ENCODE measurements at places on chromosomes 5 and 9.

GRCh38 chr5:156411185-156411613 is 84.2 kb downstream of the SGCD start:
- DNase-seq: peak; percentile 89

DNA sequence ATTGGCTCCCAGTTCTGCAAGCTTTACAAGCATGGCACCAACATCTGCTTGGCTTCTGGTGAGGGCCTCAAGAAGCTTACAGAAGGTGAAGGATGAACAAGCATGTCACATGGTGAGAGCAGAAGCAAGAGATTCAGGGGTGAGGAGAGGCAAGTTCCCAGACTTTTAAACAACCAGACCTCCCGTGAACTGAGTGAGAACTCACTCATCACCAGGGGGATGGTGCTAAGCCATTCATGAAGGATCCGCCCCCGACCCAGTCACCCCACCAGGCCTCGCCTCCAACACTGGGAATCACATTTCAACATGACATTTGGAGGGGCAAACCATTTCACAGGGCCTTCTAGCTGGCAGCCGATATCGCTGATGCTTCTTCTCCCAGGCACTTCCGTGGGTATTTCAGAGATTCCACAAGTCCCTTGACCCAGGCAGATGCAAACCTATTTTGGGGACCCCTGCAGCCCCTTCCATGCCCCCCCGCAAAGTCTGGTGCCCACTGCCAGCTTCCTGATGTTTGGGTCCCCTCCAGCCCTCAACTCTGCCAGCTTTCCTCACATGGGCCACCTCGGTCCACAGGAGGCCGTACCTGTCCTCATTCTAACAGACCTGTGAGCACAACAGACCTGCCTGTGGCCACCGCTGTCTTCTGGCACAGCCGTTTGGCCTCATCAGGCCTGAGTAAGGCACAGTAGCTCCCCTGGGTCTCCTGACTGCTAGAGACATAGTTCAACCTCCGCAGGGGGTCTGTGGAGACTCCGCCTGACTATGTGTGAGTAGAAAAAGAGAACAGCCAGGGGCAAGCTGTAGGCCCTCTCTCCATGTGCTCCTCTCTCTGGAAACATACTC is 60.7 kb upstream of the ANGPTL2 start:
- DNase-seq: no peak

DNA sequence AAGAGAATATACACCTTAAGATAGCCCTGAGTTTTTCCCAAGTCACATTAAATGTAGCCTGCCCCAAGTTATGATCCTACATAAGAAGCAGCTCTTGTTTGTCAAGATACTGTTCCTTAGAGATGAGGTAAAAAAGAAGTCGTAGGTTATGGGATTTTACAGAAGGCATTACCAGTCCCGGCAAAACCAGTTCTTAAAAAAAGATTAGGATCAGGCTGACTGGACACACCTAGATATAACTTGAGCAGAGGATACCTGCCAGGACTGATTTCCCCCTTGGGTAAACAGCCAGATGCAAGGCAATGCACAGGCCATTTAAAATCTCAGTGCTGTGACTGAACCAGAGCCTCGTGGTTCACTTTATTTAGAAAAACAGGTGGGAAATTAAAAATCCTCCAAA is 14.1 kb upstream of the SEMA5A start:
- DNase-seq: no peak

- no peak for DNase-seq
Measured at GRCh38 chr5:81334304-81335061, 33.1 kb downstream of the ZCCHC9 start.

GRCh38 chr9:2418619-2419018 is 203.0 kb upstream of the VLDLR start:
- DNase-seq: peak; percentile 89

DNA sequence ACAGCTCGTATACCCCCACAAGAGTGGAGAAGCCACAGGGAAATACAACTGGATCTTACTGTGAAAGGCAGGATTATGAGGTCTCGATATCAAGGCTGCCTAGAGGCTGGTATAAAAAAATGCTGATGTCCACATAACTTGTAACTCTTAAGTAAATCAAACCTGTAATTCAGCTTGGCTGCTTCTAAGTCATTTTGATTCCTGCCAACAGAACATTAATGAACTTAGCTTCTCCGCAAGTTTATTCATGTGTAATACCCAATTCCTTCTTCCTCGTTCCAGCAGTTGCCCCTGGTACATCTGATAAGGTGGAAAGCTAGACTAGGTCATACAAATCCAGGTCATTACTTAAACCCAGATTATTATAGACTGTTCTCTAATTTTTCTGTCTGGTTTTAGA is 16.4 kb upstream of the SMIM15 start:
- no peak for DNase-seq

- DNase-seq: no peak
Measured at GRCh38 chr5:142576303-142576702, 109.6 kb downstream of the FGF1 start.

GRCh38 chr5:135230251-135230925 is 168.6 kb downstream of the MACROH2A1 start:
- no peak for DNase-seq

DNA sequence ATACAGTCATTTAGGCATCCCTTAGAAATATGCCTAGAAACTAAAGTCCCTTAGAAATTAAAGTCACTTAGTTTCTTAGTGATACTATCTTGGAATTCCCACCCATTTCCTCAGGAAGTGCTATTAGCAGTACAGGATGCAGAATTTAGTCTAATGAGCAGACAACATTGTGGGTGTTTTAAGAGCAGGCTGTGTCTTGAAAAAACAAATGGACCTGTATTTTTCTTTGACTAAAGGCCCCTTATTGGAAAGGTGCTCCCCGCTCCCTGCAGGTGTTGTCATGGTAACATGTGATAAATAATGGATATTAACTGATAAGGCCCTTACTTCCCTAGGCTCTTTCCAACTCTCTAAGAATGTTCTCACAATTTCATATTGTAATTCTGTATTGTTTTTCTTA is 38.8 kb upstream of the STARD4 start:
- no peak for DNase-seq

GRCh38 chr9:127557466-127557869 is 54.6 kb upstream of the STXBP1 start:
- no peak for DNase-seq

All from muscle of back (tissue), 13 donors.